ELF-1 (cell line): ENCODE measurements at places on chromosomes 16 and 17.

DNA sequence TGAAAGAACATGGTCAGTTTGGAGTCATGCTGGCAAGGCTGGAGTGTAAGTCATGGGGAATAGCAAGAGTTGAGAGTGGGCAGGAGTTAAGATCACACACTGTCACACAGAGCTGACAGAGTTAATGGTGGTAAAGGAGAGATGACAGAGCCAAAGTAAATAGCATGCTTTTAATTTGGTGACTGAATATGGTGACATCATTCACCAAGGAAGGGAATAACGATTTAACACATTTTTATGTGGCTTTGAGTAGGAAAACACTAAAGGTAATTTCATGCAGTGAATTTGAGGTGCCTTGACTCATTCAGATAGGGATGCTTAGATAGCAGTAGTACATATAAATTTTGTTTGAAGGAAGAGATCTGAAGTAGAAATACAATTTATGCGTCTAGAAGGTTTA is 42.1 kb downstream of the SYNRG start:
- DNase-seq, result no peak

DNA sequence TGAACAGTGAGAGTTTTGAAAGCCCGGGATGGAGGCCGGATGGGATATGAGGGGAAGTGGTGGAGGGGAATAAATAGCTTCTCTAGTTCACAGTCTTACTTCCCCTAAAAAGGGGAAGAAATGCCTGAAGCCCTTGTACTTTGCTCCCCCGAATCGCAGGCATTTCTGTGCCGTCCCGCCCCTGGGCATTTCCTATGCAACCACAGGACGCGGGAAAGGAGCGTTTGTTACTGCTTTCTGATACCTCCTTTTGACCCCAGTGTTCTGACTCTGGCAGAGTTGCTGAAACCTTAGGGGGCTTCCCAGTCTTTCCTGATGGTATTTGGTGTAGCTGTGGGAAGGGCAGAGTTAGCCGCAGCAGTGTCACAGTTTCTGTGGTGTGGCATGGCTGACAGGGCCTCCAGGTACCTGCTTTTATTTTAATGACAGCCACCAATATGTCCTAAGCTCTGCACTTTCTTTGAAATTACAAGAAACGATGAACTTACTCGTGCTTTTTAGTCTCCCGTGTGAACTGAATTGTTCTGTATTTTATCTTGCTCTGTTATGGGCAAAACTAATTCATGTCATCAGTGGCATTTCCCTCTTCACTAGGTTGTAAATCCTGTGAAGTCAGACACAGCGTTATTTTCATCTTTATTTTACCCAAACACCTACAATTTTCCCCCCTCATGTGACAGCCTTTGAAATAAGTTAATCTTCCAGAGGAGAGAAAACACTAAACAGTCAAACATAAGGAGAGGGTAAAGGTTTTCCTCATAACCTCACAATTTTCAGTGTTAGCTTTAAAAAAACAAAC is 27.1 kb downstream of the USP10 start:
- DNase-seq, result peak; percentile 50

GRCh38 chr16:51045186-51045585 is 105.9 kb downstream of the SALL1 start:
- DNase-seq, result peak; percentile 50

GRCh38 chr17:54536306-54536705 is 364.3 kb upstream of the TOM1L1 start:
- no peak for DNase-seq

GRCh38 chr17:57484826-57485565 is 228.7 kb downstream of the MSI2 start:
- DNase-seq, result no peak

GRCh38 chr17:27544350-27545131 is 86.4 kb upstream of the LGALS9 start:
- no peak for DNase-seq

GRCh38 chr17:10527419-10527818 is 9.1 kb upstream of the MYH1 start:
- DNase-seq, result no peak

- no peak for DNase-seq
Measured at GRCh38 chr17:59641799-59642484, 22.2 kb downstream of the CLTC start.

GRCh38 chr17:2989855-2990254 is 73.6 kb downstream of the OR1D5 start:
- DNase-seq, result no peak

DNA sequence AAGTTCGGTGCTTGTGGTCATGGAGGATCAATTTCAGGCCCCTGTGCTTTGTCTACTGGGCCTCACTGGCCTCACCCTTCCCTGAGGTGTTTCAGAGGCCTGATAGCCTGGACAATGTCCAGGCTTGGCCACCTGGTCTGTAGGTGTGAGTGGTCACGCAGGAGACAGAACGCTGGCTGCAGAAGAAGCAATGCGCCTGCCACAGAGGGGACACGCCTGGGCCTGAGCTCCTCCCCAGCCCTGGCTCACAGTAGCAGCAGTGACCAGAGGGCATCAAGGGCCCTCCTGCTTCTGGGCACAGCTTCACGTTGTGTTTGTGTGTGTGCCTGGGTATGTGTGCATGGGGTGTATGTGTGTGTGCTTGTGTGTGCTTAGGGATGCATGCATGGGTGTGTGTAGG is 1.9 kb upstream of the PITPNM3 start:
- DNase-seq, result peak; percentile 13

- DNase-seq, result peak; percentile 78
Measured at GRCh38 chr17:8954339-8954738, 11.2 kb downstream of the PIK3R5 start.

DNA sequence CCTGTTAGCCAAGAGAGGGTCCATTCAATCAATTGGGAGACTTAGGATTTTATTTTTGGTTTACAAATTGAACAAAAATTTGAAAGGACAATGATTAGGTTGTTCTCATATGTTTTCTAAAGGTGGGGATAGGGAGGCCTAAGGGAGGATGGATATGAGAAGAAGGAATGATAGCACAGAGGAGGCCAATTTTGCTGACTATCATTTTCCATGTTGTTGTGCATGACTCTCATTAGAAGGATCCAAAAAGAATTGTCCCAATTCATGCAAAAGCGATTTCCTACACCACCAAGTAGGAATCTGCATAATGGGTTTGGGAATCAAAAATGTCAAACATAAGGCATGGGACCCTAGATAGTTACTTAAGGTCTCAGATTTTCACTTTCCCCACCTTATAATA is 524.8 kb downstream of the KIF2B start:
- DNase-seq, result no peak

GRCh38 chr16:667113-667779 is 686 bp upstream of the RHOT2 start:
- DNase-seq, result no peak

DNA sequence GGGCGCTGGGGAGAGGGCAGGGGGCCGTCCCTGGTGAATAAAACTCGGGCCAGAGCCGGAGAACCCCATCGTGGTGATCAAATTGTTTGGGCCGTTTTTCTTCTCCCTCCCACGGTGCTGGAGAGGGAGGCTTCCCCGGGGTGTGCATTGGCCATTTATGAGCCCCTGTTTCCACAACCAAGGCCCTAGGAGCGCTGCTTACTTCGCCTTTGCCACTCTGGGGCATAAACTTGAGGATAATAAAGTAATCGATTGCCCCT is 544 bp downstream of the CCP110 start:
- no peak for DNase-seq

DNA sequence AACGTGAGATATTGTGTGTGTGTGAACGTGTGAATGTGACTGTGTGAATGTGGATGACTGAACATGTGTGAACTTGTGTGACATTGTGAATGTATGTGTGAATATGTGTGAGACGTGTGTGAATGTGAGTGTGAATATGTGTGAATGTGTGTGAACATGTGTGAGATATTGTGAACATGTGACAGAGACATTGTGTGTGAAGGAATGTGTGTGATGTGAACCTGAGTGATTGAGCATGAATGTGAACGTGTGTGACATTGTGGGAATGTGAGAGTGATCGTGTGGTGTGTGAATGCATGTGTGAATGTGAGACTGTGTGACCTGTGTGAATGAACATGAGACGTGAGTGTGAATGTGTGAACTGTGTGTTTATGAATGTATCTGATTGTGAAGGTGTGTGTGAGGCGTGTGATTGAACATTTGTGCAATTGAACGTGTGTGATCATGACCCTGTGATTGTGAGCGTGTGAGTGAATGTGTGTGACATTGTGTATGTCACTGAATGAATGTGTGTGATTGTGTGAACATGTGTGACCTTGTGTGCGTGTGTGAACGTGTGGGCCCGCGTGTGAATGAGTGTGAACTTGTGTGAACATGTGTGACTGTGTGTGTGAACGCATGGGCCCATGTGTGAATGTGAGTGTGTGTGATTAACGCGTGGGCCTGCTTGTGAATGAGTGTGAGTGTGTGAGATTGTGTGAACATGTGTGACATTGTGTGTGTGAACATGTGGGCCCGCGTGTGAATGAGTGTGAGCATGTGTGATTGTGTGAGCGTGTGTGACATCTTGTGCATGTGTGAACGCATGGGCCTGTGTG is 23.2 kb upstream of the GSE1 start:
- DNase-seq, result no peak

DNA sequence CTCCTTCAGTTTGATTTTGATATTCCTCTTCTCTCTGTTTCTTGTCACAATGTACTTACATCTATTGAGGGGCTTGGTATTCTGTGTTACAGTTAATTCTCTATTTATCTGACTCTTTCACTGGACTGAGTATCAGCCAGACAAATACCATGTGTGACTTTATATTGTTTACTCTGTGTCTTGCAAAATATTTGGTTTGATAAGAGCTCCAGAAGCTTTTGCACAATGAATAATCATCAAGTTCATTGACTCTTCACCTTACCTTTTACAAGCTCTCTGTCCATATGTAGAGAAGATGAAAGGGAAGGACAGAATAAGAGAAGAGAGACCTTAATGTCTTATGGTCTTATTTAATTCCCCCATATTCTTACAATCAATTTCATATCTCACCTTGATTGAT is 877.7 kb upstream of the CDH8 start:
- no peak for DNase-seq

DNA sequence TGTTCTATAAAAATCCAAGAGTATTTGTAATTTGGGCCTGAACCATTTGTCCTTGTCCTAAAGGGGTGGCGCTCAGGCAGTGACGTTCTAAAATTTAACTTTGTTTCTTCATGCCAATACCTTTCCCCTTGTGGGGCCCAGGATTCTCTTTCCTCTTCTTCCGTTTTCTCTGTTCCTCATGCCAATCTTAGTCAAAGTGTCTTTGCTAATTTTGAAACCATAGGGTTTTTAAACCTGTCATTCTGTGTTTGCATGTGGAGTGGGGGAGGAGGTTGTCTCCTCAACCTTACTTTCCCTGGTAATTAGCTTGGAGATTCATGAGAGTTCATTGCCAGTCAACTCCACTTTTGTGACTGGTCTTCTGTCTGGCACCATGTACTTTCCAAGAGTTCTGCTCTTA is 337.1 kb downstream of the MAF start:
- no peak for DNase-seq

DNA sequence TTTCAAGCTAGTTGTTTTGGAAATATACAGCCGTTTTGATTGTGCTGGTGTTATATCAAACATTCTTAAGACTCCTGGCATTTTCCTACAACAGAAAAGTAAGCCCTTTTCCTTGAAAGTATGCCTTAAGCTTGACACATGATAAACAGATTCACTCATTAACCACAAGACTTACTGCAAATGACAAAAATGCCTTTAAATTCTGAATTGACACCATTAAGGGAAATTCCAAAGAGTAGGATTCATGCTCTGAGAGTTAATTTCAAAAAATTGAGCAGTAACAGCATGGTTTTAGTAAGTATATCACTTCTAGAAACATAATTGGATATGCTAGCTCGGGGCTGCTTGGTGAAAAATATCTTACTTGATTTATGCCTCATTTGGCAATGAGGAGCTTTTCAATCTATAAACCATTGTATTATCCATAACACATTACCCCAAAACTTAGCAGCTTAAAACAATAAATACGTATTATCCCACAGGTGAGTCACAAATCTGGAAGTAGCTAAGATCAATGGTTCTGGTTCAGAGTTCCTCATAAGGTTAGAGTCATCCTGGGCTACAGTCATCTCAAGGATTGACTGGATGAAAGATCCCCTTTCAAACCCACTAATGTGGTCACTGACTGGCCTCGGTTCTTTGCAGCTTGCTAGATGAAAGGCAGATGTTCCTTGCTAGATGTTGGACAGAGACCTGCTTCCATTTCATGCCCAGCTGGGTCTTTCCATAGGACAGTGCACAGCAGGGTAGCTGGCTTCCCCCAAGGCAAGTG is 8.2 kb upstream of the PHAF1 start:
- no peak for DNase-seq

DNA sequence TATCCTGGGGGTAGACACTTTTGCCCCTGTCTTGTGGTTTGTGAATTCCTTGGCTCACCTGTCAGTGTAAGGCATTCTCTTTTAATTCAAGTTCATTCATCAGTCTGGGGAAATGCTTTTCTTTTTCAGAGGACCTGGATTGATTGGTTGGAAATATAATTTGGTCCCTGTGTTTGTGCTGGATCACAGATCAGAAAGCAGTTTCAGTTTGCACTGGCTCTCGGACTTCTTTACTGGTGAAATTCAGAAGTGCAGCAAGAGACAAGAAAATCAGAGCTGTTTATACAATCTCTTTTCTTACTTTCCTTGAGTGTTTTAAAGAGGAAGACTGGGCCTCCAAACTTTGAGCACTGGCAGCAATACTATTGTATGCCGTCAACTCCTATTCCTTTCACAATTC is 161.8 kb upstream of the KCNJ16 start:
- DNase-seq, result no peak

GRCh38 chr17:80294210-80294609 is 33.6 kb downstream of the RNF213 start:
- DNase-seq, result no peak

- peak; percentile 82 for DNase-seq
Measured at GRCh38 chr17:63881935-63882601, at the start of gene GH2. Gene GH2, minus strand, starts transcription at chr17:63881944. Its CDS starts 143 bp downstream, at chr17:63881801.

GRCh38 chr17:72145962-72146361 is 25.1 kb downstream of the SOX9 start:
- no peak for DNase-seq

GRCh38 chr16:6616746-6617145 is 715.9 kb upstream of the RBFOX1 start:
- no peak for DNase-seq

- no peak for DNase-seq
Measured at GRCh38 chr16:3115561-3115960, 3.2 kb downstream of the ZNF205 start.

GRCh38 chr16:10945065-10945787 is 862 bp downstream of the CLEC16A start:
- DNase-seq, result no peak

GRCh38 chr17:56593646-56594319 is at the start of gene NOG:
Gene NOG, plus strand, starts transcription at chr17:56593699. Its CDS starts 525 bp downstream, at chr17:56594224.
- DNase-seq, result peak; percentile 76
